T-helper 17 cell (primary cell): ENCODE measurements at places on chromosomes 16 and 17.
A peak's percentile ranks its signal among the peaks of the same experiment; 100 is the strongest.

GRCh38 chr17:63474586-63475460 lies 2.0 kb upstream of the ACE start:
- no peak overlapping the region for H3K27ac ChIP-seq
- peak overlapping the region; percentile 22 for H3K4me3 ChIP-seq
- H3K27me3 ChIP-seq, result no peaks in the 10 kb centered on the region
- H3K36me3 ChIP-seq, result no peaks in the 10 kb centered on the region
- peaks cover 7% of the 10 kb centered on the region for H3K4me1 ChIP-seq
- DNase-seq, result no peak

DNA sequence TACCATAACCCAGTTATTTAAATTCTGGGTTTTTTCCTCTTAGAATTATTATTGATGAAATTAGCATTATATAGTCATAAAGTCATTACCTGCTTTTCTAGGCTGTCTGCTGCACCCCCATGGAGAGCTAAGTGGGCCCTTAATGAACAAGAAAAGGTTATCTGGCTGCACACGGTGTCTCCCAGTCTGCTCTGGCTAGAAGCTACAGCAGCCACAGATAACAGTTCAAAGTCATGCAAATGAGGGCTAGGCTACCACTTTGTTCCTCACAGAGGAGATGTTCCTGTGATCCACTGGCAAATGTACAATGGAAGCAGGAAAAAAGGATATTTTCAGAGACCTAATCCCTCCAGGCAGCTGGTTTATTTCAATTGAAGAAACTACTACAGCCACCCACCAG lies 112.1 kb downstream of the SNX11 start:
- peaks cover 22% of the 10 kb centered on the region for H3K4me1 ChIP-seq
- H3K27ac ChIP-seq, result no peak overlapping the region
- H3K36me3 ChIP-seq, result no peaks in the 10 kb centered on the region

DNA sequence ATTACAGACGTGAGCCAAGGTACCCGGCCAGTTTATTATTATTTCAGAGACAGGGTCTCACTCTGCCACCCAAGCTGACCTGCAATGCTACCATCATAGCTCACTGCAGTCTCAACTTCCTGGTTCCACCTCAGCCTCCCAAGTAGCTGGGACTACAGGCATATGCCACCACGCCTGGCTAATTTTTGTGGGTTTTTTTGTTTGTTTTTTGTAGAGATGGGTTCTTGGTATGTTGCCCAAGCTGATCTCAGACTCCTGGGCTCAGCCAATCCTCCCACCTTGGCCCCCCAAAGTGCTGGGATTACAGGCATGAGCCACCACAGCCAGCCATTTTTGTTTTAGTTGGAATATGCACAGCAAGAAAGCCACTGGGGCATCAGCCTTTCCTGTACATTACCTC lies 115.7 kb downstream of the MRM1 start:
- no peaks in the 10 kb centered on the region for H3K27me3 ChIP-seq
- H3K36me3 ChIP-seq, result peaks cover 2% of the 10 kb centered on the region
- DNase-seq, result no peak

- H3K27ac ChIP-seq, result no peak overlapping the region
- H3K4me3 ChIP-seq, result no peak overlapping the region
- no peaks in the 10 kb centered on the region for H3K27me3 ChIP-seq
- H3K4me1 ChIP-seq, result peaks cover 27% of the 10 kb centered on the region
- peaks cover 2% of the 10 kb centered on the region for H3K36me3 ChIP-seq
Measured at GRCh38 chr17:58150394-58150793, 2.2 kb downstream of the OR4D1 start.
